ENCODE measurements at places on chromosomes 2 and 18. TPM values are rescaled to one million over a fixed set of nuclear protein-coding genes. Genes with fewer than 3 reads are reported as not detected.

CCNT2 gene
- total RNA-seq: 29.1 TPM

NYAP2 gene
- 0.40 TPM for total RNA-seq

MAP4K4 gene
- total RNA-seq: 62.3 TPM

GPR45 gene
- total RNA-seq: not detected

REG1B gene
- total RNA-seq: not detected

EFHD1 gene
- 7.0 TPM for total RNA-seq

INPP5D gene
- total RNA-seq: 4.3 TPM

GRCh38 chr2:150605664-150606063 is 118.2 kb upstream of the RND3 start:
- no peak overlapping the region for H3K27ac ChIP-seq
- DNase-seq: no peak
- H3K4me1 ChIP-seq: no peaks in the 10 kb centered on the region

DNA sequence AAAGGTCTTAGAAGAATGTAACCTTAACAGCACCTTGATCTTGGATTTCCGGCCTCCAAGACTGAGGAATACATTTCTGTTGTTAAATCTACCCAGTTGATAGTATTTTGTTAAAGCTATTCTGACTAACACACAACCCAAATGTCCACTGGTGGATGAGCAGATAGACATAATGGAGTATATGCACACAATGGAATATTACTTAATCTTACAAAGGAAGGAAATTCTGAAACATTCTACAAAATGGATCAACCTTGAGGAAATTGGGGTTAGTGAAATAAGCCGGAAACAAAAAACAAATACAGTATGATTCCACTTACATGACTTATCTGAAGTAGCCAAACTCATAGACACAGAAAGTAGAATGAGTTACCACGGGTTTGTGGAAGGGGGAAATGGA is 168.7 kb downstream of the ZNF804A start:
- DNase-seq: no peak
- no peak overlapping the region for H3K27ac ChIP-seq
- no peaks in the 10 kb centered on the region for H3K27me3 ChIP-seq
- no peaks in the 10 kb centered on the region for H3K4me1 ChIP-seq

- no peak for DNase-seq
- no peak overlapping the region for H3K4me3 ChIP-seq
- peaks cover 10% of the 10 kb centered on the region for H3K36me3 ChIP-seq
- H3K27me3 ChIP-seq: no peaks in the 10 kb centered on the region
Observed at GRCh38 chr2:159411460-159411859, 125.0 kb upstream of the WDSUB1 start.

DNA sequence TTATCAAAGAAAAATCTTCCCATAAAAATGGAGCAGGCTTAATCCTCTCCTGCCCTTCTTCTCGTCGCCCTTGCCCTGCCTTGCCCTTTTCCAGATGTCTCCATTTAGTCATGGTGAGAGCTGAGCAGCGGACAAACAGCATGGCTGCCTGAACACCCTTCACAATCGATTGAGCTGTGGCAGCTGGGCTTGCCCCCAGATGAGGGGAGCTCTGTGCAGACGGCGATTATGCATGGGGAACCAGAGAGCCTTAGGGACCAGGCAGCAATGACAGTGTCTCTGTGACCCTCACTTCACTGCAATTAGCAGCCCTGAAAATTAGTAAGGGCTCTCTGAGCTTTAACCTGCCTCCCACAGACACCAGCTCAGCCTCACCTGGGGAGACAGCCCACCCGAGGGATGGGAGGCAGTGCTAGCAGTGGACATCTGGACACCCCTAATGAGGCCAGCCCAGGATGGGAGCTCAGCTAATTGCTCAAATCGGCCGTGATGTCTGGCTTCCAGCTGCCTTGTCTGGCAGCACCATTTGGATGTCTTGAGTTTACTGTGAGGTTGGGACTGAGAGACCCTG is 365.7 kb downstream of the TNS1 start:
- peaks cover 43% of the 10 kb centered on the region for H3K4me1 ChIP-seq
- H3K27ac ChIP-seq: peak overlapping the region; percentile 4
- H3K27me3 ChIP-seq: no peaks in the 10 kb centered on the region
- H3K36me3 ChIP-seq: no peaks in the 10 kb centered on the region

DNA sequence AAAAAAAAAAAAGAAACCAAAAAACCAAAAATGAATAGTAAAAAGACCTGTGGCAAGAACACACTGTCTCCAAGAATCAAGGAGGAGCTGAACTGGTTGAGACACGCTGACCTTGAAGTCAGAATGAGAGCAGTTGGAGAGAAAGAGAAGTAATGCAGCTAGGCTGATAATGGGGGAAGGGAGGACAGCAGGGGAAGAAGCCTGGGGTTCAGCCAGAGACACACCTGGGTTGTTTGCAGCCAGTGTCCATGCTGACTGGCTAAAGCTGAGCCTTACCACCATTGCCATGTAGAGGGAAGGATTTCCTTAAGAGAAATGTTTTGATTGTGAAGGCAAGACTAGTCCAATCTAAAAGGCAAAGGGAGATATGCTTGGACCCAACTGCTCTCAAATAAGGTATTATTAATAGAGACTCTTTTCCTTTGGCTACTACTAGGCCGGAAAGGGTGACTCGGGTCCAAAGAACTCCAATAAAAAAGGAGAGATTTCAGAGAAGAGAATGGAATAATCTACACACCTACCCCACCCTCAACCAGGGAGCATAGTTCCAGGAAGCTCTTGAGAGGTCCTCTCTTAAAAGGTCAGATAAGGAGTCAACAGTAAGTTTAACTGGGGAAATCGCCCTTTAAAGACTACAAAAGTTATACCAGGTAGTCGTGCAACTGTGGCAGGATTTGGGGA is 25.2 kb upstream of the REL start:
- no peaks in the 10 kb centered on the region for H3K27me3 ChIP-seq
- DNase-seq: no peak
- H3K4me1 ChIP-seq: no peaks in the 10 kb centered on the region

DNA sequence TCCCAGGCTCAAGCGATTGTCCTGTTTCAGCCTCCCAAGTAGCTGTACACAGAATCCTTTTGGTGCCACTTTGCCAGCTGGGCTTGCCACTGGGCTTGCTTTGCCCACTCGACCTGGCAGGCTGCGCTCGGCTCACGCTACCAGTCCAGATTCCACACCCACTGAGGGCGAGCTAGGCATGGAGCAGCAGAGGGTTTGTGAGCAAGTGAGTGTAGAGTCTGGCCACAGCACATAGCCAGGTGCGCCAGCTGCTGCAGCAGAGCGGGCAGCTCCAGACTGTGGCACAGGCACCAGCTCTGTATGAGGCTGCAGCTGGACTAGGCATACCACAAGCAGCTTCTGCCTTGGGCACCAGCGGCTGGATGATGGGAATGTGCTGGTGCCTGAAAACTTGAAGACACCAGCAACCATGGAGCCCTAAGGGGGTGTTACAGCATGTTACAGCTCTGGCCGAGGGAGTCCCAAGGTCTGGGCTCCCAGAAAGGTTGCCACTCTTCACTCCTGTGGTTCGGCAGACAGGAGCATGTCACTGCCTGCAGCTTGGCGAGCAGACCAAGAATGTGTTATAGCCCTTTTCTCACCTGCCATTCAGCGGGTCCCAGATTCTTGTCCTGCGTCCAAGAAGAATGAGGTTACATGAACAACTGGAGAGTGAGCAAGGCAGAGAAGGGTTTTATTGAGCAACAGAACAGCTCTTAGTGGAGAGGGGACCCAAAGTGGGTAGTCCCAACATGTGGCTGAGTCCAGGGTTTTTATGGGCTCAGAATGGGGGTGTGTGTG is 12.9 kb downstream of the SMARCAL1 start:
- peak; percentile 34 for DNase-seq
- H3K4me3 ChIP-seq: no peak overlapping the region
- peaks cover 79% of the 10 kb centered on the region for H3K36me3 ChIP-seq
- peaks cover 9% of the 10 kb centered on the region for H3K4me1 ChIP-seq

DNA sequence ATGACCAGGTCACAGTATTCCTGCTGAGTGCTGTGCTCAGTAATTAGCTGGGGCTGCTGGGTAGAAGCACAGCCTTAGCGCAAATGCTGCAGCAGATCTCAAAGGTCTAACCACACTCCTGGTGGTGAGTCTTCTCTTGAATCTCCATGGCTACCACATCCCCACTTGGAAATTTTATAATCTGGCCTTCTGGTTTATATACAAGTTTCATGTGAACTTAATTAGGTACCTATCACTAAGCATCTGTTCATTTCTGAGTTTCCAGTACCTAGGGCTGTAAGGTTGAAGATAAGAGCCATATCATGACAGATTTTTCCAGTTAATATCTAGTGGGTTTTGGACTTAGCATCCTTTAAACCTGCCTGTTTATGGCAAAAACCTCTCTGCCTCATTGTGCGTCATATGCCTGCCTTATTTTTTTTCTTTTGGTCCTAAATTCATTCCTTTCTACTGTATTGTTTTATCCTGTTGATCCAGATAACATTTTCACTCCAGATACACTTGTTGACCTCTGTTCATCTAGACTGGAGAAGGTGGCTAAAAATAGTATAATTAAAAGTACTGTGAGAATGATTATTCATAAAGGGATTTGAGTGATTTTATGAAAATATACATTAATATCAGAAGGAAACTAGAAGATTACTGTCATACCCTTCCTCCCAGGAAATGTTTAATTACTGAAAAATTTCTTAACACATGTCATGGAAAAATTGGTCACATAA is 168.4 kb upstream of the THUMPD2 start:
- H3K4me1 ChIP-seq: no peaks in the 10 kb centered on the region
- H3K4me3 ChIP-seq: no peak overlapping the region
- no peaks in the 10 kb centered on the region for H3K27me3 ChIP-seq
- H3K27ac ChIP-seq: no peak overlapping the region
- no peak for DNase-seq

- H3K36me3 ChIP-seq: no peaks in the 10 kb centered on the region
- no peak overlapping the region for H3K27ac ChIP-seq
- no peak overlapping the region for H3K4me3 ChIP-seq
- H3K4me1 ChIP-seq: peaks cover 19% of the 10 kb centered on the region
Observed at GRCh38 chr2:37526323-37526722, 145.1 kb downstream of the CDC42EP3 start.

DNA sequence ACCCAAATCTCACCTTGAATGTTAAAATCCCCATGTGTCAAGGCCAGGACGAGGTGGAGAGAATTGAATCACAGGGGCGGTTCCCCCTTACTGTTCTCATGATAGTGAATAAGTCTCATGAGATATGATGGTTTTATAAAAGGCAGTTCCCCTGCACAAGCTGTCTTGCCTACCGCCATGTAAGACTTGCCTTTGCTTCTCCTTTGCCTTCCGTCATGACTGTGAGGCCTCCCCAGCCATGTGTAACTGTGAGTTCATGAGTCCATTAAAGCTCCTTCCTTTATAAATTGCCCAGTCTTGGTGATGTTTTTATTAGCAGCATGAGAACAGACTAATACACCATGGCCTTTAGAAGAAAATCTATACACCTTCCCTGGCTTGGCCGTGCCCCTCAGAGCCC is 7.4 kb upstream of the MBP start:
- no peak overlapping the region for H3K27ac ChIP-seq
- no peaks in the 10 kb centered on the region for H3K27me3 ChIP-seq
- DNase-seq: no peak
- peaks cover 7% of the 10 kb centered on the region for H3K4me1 ChIP-seq
- H3K36me3 ChIP-seq: no peaks in the 10 kb centered on the region

- no peak overlapping the region for H3K4me3 ChIP-seq
- DNase-seq: no peak
- H3K27ac ChIP-seq: no peak overlapping the region
- no peaks in the 10 kb centered on the region for H3K4me1 ChIP-seq
- H3K27me3 ChIP-seq: no peaks in the 10 kb centered on the region
Observed at GRCh38 chr18:37608876-37609275, 43.3 kb upstream of the CELF4 start.

- DNase-seq: no peak
- H3K27ac ChIP-seq: no peak overlapping the region
- no peaks in the 10 kb centered on the region for H3K27me3 ChIP-seq
- no peaks in the 10 kb centered on the region for H3K36me3 ChIP-seq
Observed at GRCh38 chr2:158823486-158824237, 28.5 kb downstream of the DAPL1 start.

- H3K27ac ChIP-seq: no peak overlapping the region
- no peaks in the 10 kb centered on the region for H3K27me3 ChIP-seq
- H3K36me3 ChIP-seq: peaks cover 7% of the 10 kb centered on the region
- peak; percentile 52 for DNase-seq
- H3K4me1 ChIP-seq: no peaks in the 10 kb centered on the region
- H3K4me3 ChIP-seq: no peak overlapping the region
Observed at GRCh38 chr2:39377226-39377939, 59.7 kb downstream of the MAP4K3 start.

- no peaks in the 10 kb centered on the region for H3K36me3 ChIP-seq
- no peaks in the 10 kb centered on the region for H3K27me3 ChIP-seq
- H3K27ac ChIP-seq: no peak overlapping the region
- no peaks in the 10 kb centered on the region for H3K4me1 ChIP-seq
- no peak overlapping the region for H3K4me3 ChIP-seq
Observed at GRCh38 chr2:48332286-48332685, 197.7 kb upstream of the STON1 start.

DNA sequence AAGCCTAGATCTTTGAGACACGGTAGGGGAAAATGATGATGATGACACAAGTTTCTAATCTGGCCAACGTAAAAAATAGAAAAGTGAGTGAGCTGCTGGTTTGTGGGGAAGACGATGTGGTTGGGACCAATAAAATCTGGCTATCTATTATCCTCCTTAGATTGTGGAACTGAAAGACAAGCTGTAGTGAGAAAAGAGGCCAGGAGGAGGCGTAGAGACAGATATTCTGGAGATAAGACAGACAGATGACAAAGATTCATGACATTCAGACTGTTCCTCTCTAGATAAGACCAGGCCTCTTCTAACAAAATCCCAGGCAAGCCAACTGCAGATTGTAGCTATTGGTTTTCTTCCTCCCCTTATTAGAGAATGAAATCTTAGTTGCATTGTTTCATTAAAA is 376.3 kb upstream of the UBE2E3 start:
- H3K4me1 ChIP-seq: no peaks in the 10 kb centered on the region
- H3K27me3 ChIP-seq: no peaks in the 10 kb centered on the region
- H3K36me3 ChIP-seq: no peaks in the 10 kb centered on the region
- H3K4me3 ChIP-seq: no peak overlapping the region

GRCh38 chr18:5288517-5288935 is 7.0 kb downstream of the ZBTB14 start:
- H3K36me3 ChIP-seq: peaks cover 19% of the 10 kb centered on the region
- no peaks in the 10 kb centered on the region for H3K27me3 ChIP-seq
- no peak for DNase-seq
- peaks cover 4% of the 10 kb centered on the region for H3K4me1 ChIP-seq
- H3K27ac ChIP-seq: no peak overlapping the region

DNA sequence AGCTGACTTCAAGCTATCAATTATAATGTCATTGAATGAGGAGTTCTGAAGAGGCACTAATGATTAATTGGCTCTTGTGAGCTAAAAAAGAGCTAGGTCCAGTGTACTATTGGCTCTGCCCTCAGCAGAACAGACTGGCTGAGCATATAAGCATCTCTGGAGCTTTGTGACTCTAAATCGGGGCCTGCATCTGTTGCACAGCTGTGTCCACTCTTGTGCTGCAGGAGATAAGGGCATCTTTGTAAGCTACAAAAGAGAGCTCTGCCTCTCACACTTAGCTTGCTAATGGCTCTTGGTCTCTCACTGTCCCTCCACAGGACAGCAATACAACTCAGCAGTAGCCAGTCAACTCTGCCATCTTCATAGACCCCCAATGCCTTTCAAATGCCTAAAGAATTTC is 61.5 kb upstream of the L3MBTL4 start:
- no peaks in the 10 kb centered on the region for H3K36me3 ChIP-seq
- H3K27me3 ChIP-seq: no peaks in the 10 kb centered on the region
- H3K4me3 ChIP-seq: no peak overlapping the region
- no peak overlapping the region for H3K27ac ChIP-seq

Data from muscle of leg (tissue), 16 donors.